ENCODE measurements at places on chromosomes 11 and 22.

GRCh38 chr11:85530634-85531033 is 96.5 kb downstream of the DLG2 start:
- DNase-seq = no peak

DNA sequence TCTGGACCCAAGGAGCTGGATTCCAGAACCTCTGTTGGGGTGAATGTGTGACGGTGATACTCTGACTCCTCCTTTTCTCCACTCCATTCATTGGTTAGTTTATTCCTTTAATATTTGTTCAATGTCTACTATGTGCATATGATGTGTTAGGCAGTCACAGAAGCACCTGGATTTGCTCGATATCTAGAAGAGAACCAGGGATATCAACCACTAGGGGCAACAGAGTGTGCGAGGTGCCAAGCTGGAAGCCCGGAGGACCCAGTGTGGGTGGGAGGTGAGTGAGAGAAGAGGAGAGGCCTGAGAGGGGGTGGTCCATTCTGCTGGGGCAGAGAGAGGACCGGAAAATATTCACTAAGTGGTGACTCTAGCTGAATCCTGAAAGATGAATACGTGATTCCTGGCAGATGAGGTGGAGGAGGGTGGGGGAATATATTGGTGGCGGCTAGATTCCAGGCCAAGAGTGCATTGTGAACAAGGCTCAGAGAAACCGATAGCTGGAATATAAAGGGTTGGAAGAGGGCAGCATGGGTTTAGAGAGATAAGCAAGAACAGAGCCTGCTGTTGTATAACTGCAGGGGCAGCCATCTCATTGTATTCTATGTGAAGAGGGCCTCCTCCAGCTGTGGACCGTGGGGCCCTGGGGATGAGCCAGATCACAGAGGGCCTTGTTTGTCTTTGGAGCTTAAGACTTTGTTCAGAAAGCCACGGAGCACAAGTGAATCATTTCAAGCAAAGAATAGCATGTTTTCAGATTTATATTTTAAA is 6.9 kb upstream of the TIMP3 start:
- DNase-seq = no peak

- no peak for DNase-seq
Measured at GRCh38 chr22:34776817-34777216, 289.1 kb upstream of the ISX start.

GRCh38 chr11:96817482-96818399 is 427.9 kb downstream of the JRKL start:
- no peak for DNase-seq

DNA sequence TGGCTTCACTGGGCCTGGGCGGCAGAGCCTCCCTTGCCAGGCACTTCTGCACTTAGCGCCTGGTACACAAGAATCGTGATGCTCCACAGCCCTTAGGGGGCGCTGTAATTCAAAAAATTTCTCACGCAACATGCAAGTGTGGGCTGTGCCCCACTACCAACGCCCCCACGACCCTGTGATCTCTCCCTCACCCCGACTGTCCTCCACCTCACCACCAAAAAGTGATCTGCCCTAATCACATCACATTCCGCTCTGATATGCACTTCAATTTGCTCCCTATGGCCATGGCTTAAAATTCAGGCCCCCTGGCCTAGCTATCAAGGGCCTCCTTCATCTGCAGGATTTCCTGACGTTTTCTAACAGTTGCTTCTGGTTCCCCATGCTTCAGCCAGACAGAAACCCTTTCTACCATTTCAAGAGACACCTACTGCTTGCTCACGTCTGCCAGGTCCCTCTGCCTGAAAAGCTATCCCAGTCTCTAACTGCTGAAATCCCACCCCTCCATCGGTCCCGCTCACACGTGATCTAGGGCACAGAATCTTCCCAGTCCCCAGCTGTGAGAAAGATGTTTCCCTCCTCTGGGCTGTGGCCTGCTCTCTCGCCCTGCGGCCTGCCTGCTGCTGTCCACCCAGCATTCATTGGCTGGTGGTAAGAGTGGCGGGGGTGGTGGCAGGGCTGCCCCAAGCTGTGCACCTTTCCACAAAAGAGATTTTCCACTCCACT is 27.9 kb upstream of the LRRC32 start:
- DNase-seq = no peak

DNA sequence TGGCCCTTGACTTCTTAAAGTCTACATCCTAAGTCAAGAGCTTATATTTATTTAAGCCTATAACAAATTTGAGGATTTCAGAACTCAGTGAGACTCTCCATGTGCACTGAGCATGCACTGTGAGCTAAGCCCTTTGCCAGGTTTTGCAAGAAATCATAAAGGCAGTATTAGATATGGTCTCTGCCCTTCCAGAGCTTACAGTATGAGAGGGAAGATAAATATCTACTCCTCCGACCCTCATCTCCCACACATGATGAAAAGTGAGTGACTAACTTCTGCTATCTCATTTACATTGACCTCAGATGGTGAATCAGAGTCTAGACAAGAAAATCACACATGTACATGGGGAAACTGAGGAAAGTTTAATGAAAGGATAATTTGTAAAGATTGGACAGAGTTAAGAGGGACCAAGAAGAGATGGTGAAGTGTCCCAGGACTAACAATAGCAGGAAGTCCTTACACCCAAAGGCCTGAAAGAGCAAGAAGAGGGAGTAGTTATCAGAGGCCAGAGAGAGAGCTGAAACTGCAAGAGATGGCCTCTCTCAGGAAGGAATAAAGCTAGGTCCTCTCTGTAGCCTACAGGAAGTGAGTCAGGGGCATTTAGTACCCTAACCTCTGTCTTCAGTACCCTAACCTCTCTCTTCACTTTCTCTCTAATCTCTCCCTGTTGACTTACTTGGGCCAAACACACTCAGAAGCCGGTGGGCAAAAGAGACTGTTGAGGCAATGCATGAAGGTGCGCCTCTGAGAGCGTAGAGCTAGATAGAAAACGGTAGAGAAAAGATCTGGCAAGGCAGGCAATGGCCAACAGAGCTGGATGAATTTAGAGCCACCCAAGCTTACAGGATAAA is 23.0 kb upstream of the BLID start:
- DNase-seq = no peak

GRCh38 chr22:43006016-43006505 is 8.9 kb downstream of the PACSIN2 start:
- DNase-seq = no peak

DNA sequence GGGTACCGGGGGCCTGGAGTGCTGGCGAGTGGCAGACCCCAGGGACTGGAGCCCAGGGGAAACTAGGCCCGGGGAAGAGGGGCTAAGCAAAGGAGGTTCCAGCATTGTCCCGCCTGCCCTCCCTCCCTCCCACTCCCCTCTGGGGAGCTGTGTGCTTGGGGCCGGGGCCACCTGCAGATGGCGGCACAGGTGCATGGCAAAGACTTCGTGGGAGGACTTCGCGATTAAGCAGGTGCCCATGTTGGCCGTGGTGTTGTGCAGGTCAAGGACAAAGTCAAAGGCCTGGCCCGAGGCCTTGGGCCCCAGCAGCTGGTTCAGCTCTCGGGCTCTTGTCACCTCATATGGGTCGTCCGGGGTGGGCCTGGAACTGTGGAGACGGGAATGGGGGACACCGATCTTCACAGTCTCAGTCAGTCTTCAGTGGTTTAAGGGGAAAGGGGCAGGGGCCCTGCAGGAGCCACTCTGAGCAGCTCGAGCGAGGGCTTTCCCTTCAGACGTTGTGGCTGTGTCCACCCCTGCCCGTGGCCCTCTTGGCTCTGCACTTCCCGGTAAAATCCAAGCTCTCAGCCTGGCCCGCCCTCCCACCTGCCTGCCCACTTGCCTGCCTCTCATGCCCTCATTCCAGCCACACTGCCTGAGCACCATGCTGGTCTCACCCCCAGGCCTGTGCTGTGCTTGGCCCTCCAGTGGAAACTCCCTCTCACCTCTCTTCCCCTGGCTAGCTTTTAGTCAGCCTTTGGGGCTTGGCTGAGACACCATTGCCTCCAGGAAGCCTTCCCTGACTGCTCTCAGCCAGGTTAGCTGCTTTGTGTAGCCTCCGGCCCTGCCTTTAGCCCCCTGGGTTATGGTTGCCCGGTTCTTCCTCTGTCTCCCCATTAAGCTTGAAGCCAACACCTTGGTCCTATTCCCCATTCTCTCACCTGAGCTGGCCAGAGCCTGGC is 4.7 kb downstream of the ACY3 start:
- no peak for DNase-seq

GRCh38 chr22:23752750-23753149 is 1.5 kb downstream of the VPREB3 start:
- no peak for DNase-seq

GRCh38 chr22:44199866-44200265 is 19.1 kb downstream of the PARVG start:
- no peak for DNase-seq

- DNase-seq = no peak
Measured at GRCh38 chr22:18113680-18114394, 3.2 kb downstream of the TUBA8 start.
